Stimulated activated CD8-positive, alpha-beta memory T cell treated with anti-CD3 and anti-CD28 coated beads, Interleukin-15, amount 100 ng/mL, for 1 hour (primary cell): ENCODE measurements at places on chromosomes 5 and 9.

DNA sequence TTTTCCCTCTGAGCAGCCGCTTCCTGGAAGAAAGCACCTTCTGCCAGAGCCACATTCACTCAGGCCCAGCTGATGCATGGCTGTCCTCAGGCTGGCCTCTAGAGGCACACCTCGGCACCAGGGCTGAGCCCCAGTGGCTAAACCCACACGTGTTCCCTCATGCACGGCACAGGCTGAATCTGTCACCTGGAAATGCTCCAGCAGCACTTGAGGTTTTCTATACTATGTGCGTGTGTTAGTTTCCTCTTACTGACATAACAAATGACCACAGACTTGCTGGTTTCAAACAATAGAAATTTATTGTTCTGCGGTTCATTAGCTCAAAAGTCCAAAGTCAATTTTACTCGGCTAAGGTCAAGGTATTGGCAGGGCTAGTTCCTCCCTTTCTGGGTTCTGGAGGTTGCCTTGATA lies 141.4 kb downstream of the LRRC70 start:
- DNase-seq = no peak

- no peak for DNase-seq
Observed at GRCh38 chr5:79235261-79235633, 684 bp upstream of the JMY start.

DNA sequence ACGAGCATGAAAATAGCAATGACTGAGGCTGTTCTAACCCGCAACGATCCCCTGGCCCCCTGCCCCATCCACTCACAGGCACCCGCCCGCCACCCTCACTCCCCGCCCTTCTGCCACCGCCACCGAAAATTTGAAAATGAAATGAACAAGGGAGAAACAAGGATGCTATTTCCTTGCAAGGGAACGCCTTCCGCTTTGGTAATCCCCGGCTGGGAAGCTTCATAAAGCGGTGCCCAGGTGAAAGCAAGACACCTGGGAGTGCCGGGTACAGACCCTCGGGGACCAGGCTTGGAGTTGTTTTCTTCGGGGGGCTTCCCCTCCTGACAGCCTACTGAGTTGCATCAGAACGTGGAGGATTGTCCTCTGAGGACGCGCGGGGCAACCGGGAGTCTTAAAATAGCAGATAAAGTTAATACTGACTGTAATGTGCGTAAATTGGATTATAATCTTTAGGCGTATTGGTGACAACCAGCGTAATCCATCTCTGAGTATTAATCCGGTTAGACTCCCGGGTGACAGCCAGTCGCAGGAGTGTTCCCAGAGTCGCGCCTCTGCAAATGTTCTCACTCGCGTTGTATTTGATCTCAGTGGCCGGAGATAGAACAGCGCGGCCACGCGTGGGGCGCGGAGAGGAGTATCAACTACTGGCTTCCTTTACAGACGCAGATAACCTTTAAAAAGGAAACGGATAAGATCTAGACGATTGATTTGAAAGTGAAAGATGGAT lies 885 bp upstream of the MLLT3 start:
- DNase-seq = peak; percentile 20

DNA sequence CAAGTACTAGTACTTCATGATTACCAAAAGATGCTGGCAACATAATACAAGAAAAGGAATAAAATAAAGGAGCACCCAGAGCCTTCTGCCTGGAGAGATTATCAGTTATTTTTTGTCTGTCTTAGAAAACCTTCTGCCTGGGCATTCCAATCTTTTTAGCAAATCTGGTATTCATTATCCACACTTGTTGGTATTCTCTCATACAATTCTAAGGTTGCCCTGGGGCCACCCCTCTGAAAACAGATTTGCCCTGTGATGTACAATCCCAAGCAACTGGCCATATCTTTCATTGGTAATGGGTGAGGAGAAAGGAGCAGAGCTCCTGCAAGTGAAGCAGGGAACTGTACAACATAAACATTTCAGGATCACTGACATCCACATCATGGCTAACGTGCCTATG lies 47.8 kb downstream of the WDR41 start:
- no peak for DNase-seq

GRCh38 chr5:111813537-111813936 lies 56.5 kb upstream of the NREP start:
- DNase-seq = no peak

- DNase-seq = no peak
Observed at GRCh38 chr5:139760066-139761056, 35.2 kb upstream of the PSD2 start.

- no peak for DNase-seq
Observed at GRCh38 chr9:4792054-4792571, 631 bp upstream of the RCL1 start.
